Activated effector memory CD4-positive, alpha-beta T cell treated with Interleukin-2 at 50 U/mL for 16 hours (primary cell): ENCODE measurements at places on chromosomes 12 and 14.
A peak's percentile ranks its signal among the peaks of the same experiment; 100 is the strongest.

DNA sequence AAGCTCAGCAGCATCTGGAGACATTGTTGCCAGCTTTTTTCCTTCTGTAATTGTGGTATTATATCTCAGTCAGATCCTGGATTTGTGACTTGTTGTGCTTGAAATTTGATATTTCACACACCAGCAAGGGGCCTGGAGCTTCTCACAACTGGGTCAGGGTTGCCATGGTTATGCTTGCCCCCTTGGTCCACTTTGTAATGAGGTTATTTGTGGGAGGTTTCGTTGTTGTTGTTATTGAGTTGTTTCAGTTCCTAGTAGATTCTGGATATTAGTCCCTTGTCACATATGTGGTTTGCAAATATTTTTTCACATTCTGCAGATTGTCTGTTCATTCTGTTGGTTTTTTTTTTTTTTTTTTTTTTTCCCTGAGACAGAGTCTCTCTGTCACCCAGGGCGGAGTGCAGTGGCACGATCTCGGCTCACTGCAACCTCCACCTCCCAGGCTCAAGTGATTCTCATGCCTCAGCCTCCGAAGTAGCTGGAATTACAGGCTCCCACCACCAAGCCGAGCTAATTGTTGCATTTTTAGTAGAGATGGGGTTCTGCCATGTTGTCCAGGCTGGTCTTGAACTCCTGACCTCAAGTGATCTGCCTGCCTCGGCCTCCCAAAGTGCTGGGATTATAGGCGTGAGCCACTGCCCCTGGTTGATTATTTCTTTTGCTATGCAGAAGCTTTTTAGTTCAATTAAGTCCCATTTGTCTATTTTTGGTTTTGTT, 80.6 kb upstream of the ETV6 start:
- DNase-seq = no peak

DNA sequence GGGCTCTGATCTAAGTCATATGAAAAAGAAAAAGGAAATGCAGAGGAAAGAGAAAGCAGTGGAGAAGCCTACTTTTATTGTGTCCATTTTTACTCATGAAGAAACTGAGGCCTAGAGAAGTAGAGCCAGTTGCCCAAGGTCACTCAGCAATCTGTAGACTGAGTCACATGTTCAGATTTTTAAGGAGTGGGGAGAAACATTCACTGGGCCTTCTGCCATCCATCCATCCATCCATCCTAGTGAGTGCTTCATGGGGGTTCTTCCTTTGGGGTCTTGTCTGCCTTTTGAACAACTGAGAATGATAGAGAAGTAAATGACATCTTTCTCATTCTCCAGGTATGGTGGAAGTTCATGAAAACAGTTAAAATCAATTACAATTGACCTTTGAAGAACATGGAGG, 233.6 kb upstream of the SRRM4 start:
- DNase-seq = no peak

DNA sequence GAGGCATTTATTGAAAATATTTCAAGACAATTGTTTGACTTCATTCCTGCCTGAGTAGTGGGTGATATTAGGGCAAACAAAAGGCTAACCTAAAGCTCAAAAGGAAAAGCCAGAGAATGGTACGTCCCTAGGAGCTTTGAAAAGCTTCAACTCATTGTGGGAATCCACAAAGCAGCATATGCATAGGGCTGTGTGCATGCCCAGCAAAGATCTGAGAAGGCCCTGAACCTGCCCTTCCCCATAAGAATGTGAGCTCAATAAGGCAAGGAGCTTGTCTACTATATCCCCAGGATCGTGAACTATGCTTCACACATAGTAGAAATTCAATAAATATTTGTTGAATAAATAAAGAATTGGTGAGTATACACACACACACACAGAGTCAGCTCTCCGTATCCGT, 19.1 kb upstream of the RAD52 start:
- no peak for DNase-seq

- no peak for DNase-seq
These were observed 11.6 kb downstream of the PLEKHG3 start for GRCh38 chr14:64715628-64716412.

DNA sequence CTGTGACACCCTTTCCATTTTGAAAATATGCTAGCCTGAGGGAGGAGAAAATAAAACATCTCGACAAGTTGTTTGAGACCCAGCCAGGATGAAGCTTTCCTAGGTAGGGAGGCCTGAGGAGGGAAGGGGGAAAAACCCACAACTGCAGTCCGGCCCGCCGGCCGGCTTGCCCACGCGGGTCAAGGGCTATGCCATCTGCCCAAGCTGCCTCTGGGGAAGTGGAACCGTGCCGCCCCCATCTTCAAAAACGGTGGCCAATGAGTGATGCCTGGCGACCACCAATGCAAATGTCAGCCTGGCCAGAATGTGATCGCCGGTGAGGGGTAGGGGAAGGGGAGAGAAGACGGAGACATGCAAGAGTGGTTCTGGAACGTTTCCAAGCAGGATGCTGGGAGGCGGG, 263.5 kb upstream of the ALG10B start:
- DNase-seq = no peak

- peak; percentile 64 for DNase-seq
These were observed 14.0 kb upstream of the RACGAP1 start for GRCh38 chr12:50039151-50039835.

GRCh38 chr12:54590978-54591591, 2.6 kb upstream of the PPP1R1A start:
- no peak for DNase-seq

DNA sequence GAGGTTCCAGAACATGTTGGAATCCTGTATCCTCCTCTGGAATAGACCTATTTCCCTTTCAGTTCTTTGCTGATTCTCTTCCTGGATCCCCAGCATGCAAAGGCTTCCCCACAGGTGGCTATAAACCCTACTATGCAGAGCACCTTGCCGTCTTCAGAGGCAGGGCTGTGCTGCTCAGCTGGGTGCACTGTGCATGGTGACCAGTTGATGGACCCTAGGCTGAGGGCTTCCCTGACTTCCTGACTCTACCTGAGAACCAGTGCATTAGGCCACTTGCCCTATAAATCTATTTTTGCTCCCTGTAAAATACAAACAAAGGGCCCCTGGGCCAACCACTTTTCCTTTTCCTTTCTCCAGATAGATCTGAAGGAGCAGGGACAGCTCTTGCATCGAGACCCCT, 14.1 kb downstream of the ZNF219 start:
- DNase-seq = no peak

GRCh38 chr12:78881685-78882084, 17.1 kb downstream of the SYT1 start:
- DNase-seq = no peak

- no peak for DNase-seq
These were observed 787 bp downstream of the ACAD10 start for GRCh38 chr12:111686574-111687105.

DNA sequence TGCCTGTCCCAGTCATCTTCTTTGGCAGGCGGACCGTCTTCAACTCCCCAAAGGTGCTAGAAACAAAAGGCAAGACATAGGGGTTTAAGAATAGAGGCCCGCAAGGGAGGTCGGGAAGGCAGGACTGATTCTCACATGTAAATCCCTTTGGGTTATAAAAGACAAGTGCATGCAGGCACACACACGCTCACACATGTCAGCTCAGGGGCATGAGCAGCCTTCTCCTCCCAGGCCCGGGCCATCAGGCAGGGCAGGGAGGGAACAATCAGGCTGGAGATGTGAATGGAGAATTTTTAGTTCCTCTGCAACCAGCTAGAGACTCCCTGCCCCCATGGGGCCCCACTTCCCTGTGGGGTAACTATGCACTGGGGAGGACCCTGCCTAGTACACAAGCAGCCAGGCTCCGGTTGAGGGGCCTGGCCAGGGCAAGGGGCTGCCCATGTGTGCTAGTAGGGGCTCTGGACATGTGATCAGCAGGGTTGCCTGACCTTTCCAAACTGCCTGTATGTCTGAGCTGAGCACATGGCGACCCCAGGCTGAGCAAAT, 107.2 kb downstream of the RBM19 start:
- DNase-seq = no peak

DNA sequence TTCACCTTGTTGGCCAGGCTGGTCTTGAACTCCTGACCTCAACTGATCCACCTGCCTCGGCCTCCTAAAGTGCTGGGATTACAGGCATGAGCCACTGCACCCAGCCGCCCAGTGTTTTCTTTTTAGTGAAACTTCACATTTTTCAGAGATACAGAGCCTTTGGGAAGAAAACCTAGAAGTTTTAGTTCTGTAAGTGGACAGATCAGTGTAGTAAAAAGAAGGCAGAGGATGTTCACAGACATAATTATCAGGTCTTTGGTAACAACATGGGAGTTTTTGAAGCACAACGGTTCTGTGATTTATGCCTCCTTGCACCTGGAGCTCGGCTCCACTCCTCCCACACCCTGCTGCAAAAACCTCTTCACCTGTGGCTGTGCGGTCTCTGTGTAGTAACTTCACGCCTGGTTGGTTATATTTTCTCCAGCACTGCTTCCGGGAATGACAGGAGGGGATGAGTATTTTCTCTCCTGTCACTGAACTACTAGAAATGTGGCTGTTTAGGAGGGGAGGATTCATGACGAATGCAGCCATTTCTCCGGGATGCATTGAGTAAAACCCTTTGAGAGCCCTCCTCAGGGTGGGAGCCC, 67.0 kb downstream of the ARF6 start:
- no peak for DNase-seq

DNA sequence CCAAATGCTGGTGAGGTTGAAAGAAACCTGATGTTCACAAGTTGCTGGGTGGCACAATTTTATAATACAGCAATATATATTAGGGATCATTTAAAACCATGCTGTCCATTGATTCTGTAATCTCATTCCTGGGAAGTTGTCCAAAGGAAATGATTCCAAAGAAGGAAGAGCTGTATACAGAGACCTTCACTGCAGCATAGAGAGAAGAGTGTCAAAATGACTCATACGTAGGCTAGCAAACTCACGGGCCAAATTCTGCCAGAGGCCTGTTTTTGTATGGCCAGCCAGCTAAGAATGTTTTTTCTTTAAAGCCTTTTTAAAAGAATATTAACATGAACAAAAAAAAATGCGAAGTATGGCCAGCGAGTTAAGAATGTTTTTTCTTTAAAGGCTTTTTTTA, 69.2 kb upstream of the MED13L start:
- no peak for DNase-seq

- no peak for DNase-seq
These were observed 14.2 kb upstream of the DLK1 start for GRCh38 chr14:100712490-100712889.

GRCh38 chr12:104964856-104965205, 6.7 kb upstream of the SLC41A2 start:
- no peak for DNase-seq

GRCh38 chr14:62905566-62905965, 139.7 kb downstream of the KCNH5 start:
- DNase-seq = no peak

DNA sequence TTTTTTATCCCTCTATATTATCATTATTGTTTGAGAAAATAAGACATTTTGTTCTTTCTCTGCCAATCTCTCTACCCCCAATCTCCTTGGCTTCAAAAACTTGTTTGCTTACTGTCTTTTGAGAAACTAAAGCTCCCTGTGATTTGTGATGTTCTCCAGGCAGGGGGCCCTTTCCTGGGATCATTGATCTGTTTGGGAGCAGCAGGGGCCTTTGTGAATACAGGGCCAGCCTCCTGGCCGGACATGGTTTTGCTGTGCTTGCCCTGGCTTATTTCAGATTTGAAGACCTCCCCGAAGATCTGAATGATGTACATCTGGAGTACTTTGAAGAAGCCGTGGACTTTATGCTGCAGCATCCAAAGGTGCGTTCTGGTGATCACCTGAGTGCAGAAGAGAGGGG, 4.5 kb downstream of the ACOT6 start:
- DNase-seq = no peak
